Upper lobe of left lung (tissue), 6 donors: ENCODE measurements at places on chromosomes 4 and X.
A peak's percentile ranks its signal among the peaks of the same experiment; 100 is the strongest.

GRCh38 chr4:26458157-26458561 lies 32.1 kb downstream of the CCKAR start:
- no peaks in the 10 kb centered on the region for H3K36me3 ChIP-seq
- no peak overlapping the region for H3K27ac ChIP-seq
- H3K4me3 ChIP-seq = no peak overlapping the region

DNA sequence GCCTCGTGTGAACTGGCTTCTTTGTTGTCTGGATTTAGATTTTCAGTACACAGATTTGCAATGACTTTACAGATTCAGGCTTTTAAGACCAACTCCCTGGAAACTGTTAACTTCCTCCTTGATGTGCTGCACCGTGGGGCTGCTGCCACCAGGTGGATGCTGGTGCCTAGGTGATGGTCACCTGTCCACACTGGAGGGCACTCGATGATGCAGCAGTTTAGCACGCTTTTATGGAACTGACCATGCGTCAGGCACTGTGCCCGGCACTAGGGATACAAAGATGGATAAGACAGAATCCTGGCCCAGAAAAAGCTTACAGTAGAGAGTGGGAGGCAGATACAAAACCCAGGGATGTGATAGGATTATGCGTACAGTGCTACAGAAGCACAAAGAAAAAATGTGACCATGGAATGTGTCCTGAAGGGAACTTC lies 180.7 kb downstream of the CEP135 start:
- no peaks in the 10 kb centered on the region for H3K36me3 ChIP-seq
- no peak overlapping the region for H3K27ac ChIP-seq
- no peaks in the 10 kb centered on the region for H3K4me1 ChIP-seq
- DNase-seq = peak; percentile 6
- H3K27me3 ChIP-seq = no peaks in the 10 kb centered on the region
- H3K4me3 ChIP-seq = no peak overlapping the region

GRCh38 chr4:120517966-120518365 lies 404.6 kb downstream of the PRDM5 start:
- no peaks in the 10 kb centered on the region for H3K4me1 ChIP-seq
- no peaks in the 10 kb centered on the region for H3K36me3 ChIP-seq
- DNase-seq = no peak
- H3K27ac ChIP-seq = no peak overlapping the region
- H3K27me3 ChIP-seq = no peaks in the 10 kb centered on the region
- no peak overlapping the region for H3K4me3 ChIP-seq

- no peaks in the 10 kb centered on the region for H3K27me3 ChIP-seq
- H3K4me1 ChIP-seq = peaks cover 46% of the 10 kb centered on the region
- DNase-seq = no peak
- no peak overlapping the region for H3K27ac ChIP-seq
- no peaks in the 10 kb centered on the region for H3K36me3 ChIP-seq
These were observed 13.1 kb downstream of the FNIP2 start for GRCh38 chr4:158781963-158782362.

DNA sequence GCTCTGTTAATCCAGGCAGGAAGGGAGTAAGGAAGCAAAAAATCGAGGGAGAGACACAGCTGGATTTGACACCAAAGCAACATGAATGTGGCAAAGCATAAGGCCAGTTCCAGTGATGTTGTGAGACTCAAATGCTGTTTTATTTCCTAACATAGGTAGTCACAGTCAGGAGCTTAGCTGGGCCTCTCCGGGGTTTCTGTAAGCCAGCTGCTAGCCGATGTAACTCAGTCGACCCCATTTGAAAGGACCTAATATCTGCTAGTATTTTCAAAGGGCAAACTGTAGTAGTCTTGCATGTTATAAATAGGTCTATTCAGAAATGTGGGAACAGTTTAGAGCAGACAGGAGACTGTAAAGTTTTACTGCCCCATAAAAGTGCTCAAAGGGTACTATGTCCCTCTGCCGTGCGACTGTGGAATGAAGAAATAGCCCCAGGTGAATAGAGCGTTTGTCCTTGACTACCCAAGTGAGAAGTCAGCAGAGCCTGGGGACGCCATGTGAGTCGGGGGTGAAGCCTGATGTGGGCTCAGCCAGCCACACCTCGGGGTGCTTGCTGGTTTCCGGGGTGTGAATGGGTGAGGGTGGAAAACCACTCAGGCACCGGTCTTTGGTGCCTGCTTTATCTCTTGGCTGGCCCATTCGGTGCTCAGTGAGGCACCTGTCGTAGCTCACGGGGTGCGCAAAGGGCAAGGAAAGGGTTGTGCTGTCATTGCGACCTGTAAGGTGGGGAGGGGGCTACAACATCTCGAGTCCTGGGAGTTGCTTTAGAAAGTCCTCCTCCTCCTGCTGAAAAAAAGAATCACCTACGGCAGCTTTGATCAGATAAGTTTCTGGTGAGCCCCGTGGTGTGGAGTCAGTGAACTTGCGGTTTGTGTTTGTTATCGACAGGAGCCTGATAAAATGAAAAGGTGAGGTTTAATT lies 745 bp downstream of the TRIM2 start:
- H3K27ac ChIP-seq = peak overlapping the region; percentile 10
- H3K4me3 ChIP-seq = peak overlapping the region; percentile 29
- DNase-seq = peak; percentile 39
- no peaks in the 10 kb centered on the region for H3K36me3 ChIP-seq
- H3K27me3 ChIP-seq = no peaks in the 10 kb centered on the region

- no peak for DNase-seq
- H3K4me1 ChIP-seq = no peaks in the 10 kb centered on the region
These were observed 36.5 kb downstream of the GALNTL6 start for GRCh38 chr4:171849686-171850222.

DNA sequence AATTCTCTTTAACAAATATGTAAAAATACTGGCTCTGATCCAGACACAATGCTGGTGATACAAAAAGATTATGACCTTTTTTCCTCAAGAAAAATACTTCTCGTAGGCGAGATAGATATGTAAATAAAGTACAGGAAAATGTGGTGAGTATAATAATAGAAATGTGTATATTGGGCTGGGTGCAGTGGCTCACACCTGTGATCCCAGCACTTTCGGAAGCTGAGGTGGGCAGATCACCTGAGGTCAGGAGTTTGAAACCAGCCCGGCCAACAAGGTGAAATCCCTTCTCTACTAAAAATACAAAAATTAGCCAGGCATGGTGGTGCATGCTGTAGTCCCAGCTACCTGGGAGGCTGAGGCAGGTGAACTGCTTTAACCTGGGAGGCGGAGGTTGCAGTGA lies 55.0 kb downstream of the MRPL1 start:
- H3K27me3 ChIP-seq = no peaks in the 10 kb centered on the region
- no peak overlapping the region for H3K27ac ChIP-seq
- no peak overlapping the region for H3K4me3 ChIP-seq
- peaks cover 12% of the 10 kb centered on the region for H3K4me1 ChIP-seq
- DNase-seq = no peak
- no peaks in the 10 kb centered on the region for H3K36me3 ChIP-seq

DNA sequence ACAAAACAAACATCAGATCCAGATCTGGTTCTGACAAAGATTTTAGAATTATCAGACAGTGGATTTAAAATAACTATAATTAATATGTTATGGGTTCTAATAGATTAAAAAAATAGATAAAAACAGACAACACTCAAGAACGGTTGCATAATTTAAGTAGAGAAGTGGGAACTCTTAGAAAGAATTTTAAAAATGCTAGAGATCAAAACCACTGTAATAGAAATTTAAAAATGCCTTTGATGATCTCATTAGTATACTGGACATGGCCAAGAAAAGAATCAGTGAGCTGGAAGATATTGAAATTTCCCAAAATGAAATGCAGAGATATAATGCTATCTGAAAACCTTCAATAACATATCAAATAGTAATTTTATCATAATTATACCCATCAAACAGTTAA lies 28.3 kb upstream of the DYNLT3 start:
- H3K4me1 ChIP-seq = no peaks in the 10 kb centered on the region
- no peaks in the 10 kb centered on the region for H3K36me3 ChIP-seq
- DNase-seq = no peak
- no peak overlapping the region for H3K27ac ChIP-seq

GRCh38 chrX:9947131-9947794 lies 19.9 kb upstream of the CLDN34 start:
- no peaks in the 10 kb centered on the region for H3K36me3 ChIP-seq
- H3K4me3 ChIP-seq = no peak overlapping the region
- no peak for DNase-seq
- no peaks in the 10 kb centered on the region for H3K4me1 ChIP-seq

DNA sequence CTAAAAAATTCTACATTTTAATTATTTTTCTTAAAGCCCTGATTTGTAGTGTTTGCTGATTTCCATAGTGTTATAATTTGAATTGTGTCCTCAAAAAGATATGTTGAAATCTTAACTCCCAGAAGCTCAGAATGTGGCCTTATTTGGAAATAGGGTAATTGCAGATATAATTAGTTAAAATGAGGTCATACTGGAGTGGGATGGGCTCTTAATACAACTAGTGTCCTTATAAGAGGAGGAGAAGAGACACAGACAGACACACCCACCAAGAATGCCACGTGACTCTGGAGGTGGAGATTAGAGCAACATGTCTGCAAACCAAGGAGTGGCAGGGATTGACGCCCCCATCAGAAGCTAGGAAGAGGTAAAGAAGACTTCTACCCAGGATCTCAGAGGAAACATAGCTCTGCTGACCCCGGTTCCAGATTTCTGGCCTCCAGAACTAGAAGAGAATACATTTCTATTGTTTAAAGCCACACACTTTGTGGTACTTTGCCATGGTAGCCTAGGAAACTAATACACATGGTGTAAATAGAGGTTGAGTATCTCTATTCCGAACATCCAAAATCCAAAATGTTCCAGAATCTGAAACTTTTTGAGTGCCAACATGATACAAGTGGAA lies 70.5 kb upstream of the IRF2 start:
- no peaks in the 10 kb centered on the region for H3K27me3 ChIP-seq
- H3K4me1 ChIP-seq = peaks cover 6% of the 10 kb centered on the region
- H3K27ac ChIP-seq = no peak overlapping the region
- no peak overlapping the region for H3K4me3 ChIP-seq

DNA sequence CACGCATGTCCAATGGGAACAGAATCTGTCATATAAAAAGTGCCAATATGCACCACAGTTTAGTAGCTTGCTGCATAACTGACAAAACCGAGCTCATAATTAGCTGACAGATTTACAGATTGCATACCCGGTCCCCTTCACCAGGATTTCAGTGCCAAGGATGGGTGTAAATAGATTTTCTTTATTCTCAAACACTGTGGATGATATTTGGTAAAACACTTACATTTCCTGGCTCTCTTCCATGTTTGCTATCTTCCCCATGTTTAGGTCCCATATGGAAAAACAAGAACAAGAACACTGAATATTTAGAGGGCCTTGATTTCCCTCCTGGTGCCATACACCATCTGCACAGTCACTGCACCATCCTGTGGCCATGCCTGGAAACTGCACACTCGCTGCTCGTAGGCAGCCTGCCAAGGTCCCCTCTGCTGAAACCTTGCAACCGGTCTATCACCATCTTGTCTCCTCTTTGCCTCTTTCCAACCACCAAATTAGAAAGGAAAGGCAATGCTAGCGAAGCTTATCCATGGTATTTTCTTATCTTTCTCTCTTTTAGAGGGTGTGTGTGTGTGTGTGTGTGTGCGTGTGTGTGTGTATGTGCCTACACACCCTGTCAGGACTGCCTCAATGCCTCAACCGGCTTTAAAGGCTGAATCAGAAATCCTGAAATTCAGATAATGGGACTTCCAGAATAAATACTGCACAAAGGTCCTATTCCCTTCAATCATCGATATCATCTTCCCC lies 124.2 kb upstream of the MBNL3 start:
- H3K4me1 ChIP-seq = no peaks in the 10 kb centered on the region
- no peak overlapping the region for H3K4me3 ChIP-seq
- H3K27me3 ChIP-seq = no peaks in the 10 kb centered on the region
- DNase-seq = peak; percentile 42
- H3K27ac ChIP-seq = no peak overlapping the region
- H3K36me3 ChIP-seq = no peaks in the 10 kb centered on the region

GRCh38 chr4:43987331-43987944 lies 461.2 kb downstream of the KCTD8 start:
- H3K4me3 ChIP-seq = no peak overlapping the region
- DNase-seq = no peak
- no peaks in the 10 kb centered on the region for H3K36me3 ChIP-seq
- H3K27ac ChIP-seq = no peak overlapping the region

DNA sequence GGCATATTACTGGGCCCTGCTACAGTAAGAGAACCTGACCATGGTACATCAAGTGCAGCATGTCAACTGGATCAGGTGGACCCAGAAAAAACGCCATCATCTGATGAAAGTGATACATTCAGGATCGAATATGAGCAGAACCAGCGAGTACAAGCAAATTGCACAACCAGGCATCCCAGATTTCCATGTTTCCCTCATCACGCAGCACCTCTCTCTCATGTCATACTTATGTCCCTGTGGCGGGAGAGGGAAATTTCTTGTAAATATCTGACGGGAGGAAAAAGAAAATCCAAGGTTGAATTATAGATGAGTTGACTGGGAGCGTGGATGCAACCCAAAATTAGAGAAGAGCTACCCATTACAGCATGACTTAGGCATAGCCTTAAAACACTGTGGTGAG lies 608.5 kb upstream of the FAT1 start:
- no peak for DNase-seq
- H3K36me3 ChIP-seq = no peaks in the 10 kb centered on the region
- H3K27ac ChIP-seq = no peak overlapping the region
